Stimulated activated CD8-positive, alpha-beta memory T cell treated with anti-CD3 and anti-CD28 coated beads, Interleukin-7, amount 100 ng/mL, for 4 hours (primary cell): ENCODE measurements at places on chromosomes 7 and 10.

GRCh38 chr10:124150189-124150806 lies 56.9 kb upstream of the CHST15 start:
- DNase-seq: no peak

DNA sequence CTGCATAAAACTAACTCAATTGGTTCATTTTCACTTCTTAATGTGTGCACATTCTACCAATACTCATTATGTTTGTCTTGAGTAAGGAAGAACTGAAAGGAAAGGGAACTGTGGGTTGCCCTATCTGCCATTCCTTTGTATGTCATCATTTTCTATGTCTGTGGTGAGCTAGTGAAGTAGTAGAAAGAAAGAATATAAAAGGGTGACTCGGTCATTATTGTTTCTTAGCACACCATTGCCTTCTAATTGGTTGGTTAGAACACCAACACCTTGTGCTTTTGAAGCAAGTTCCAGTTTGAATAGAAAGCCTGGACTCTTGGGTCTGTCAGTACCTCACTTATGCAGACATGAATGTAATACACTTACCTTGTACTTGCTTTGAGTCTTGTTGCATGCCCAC lies 64.3 kb upstream of the MDFIC start:
- DNase-seq: no peak

DNA sequence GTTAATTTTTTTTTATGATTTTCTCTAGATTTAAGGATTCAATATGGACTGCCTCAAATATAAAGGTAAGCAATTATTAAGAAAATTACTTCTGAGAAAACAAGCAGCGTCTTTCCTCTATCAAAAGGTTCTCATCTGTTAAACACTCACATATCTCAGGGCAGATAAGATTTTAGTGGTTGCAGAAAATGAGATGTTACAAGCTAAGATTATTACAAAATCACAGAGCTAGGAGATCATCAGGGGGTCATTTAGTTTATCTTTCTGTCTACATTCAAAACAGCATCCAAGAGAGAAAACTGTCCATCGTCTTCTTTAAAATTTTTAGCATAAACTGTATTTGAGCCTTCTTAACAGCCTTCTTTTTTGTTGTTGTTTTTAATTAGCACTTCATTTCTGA lies 29.1 kb upstream of the RHOBTB1 start:
- DNase-seq: no peak

DNA sequence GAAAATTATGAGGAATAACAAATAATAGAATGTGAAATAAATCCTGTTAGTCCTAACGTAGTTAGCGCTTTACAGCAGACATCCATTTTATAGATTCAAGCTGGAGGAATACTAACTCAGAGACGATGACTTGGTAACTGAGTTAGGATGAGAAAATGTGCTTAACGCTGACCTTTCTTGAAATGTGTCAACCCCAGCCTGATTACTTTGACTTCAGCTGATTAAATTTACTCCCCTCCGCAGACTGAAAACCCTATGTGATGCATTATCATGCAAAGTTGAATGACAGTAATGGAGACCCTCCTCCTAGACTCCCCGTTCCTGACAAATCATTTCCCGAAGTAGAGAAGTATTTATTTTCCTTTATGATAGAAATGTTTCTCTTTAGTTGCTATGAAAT lies 54.5 kb downstream of the WDFY4 start:
- DNase-seq: no peak

GRCh38 chr7:68438016-68438415 lies 1160.3 kb upstream of the AUTS2 start:
- DNase-seq: no peak

GRCh38 chr7:1899196-1899595 lies 229.1 kb downstream of the ELFN1 start:
- no peak for DNase-seq
